Astrocyte (in vitro differentiated cells and primary cell): ENCODE measurements at places on chromosomes 2 and 18.

GRCh38 chr2:176492583-176492982, 223.3 kb downstream of the MTX2 start:
- peaks cover 32% of the 10 kb centered on the region for H3K4me1 ChIP-seq
- no peak overlapping the region for H3K27ac ChIP-seq
- no peaks in the 10 kb centered on the region for H3K27me3 ChIP-seq
- DNase-seq, result no peak
- no peak overlapping the region for H3K4me3 ChIP-seq

- H3K27ac ChIP-seq, result peak overlapping the region; percentile 61
- no peak overlapping the region for H3K4me3 ChIP-seq
- H3K36me3 ChIP-seq, result peaks cover 31% of the 10 kb centered on the region
- H3K27me3 ChIP-seq, result no peaks in the 10 kb centered on the region
- peaks cover 17% of the 10 kb centered on the region for H3K4me1 ChIP-seq
- no peak for DNase-seq
These were observed 36.9 kb downstream of the FAM168B start for GRCh38 chr2:131056204-131056931.

- H3K27me3 ChIP-seq, result no peaks in the 10 kb centered on the region
- DNase-seq, result no peak
- no peaks in the 10 kb centered on the region for H3K4me1 ChIP-seq
- no peak overlapping the region for H3K4me3 ChIP-seq
These were observed 228.3 kb downstream of the ZNF521 start for GRCh38 chr18:25123438-25124232.

GRCh38 chr2:3470856-3471737, 48.2 kb downstream of the ADI1 start:
- DNase-seq, result peak; percentile 29
- peaks cover 27% of the 10 kb centered on the region for H3K4me1 ChIP-seq
- H3K4me3 ChIP-seq, result peak overlapping the region; percentile 24
- no peaks in the 10 kb centered on the region for H3K27me3 ChIP-seq

DNA sequence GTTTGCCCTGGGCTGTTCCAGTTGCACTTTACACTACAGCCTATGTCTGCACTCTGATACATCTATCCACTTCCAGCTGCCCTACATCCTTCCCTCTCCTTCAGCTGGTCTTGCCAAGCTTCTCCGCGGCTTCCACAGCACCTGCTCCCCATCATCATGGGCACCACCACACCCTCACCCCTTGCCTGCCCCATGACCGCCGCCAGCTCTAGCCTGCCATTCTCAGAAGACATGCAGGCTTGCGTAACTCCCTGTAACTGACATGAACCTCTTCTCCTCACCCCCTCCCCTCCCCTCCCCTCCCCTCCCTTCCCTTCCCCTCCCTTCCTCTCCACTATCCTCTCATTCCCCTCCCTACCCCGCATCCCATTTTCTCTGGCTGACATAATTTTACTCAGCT, 46.0 kb downstream of the PAX8 start:
- no peaks in the 10 kb centered on the region for H3K27me3 ChIP-seq
- H3K27ac ChIP-seq, result no peak overlapping the region
- no peak for DNase-seq

DNA sequence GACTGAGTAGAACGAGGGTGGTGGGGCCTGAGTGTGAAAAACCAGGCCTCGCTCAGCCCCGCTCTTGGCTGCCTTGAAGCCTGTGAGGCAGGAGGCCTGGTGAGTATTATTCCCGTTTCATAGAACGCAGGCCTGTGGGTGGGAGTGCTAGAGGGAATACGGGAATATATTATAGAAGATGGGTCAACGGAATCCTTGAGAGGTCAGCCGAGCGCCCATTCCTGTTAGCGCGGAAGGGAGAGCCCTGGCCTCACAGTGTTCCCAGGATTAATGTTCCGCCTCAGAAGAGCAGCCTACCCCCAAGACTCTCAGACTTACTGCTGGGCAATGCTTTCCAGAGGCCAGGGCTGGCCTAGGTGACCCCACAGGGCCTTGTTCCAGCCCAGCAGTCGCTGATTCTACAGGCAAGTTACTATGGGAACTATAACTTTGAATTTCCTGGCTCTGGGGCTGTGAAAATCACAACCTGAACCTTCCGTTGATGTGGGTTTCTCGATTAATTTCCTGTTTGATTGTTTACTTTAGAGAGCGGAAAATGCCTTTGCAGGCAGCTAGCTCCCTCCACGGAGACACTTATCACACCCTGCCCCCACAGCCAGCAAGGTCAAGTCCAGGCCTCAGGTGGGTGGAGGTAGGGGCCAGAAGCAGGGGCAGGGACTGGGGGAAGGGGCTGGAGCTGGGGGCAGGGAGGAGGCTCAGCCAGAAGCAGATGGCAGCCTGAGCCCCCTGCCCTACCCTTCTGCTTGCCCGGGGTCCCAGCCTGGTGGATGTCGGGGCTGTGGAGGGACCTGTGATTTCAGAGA, 108.3 kb downstream of the SMAD7 start:
- DNase-seq, result no peak
- no peaks in the 10 kb centered on the region for H3K36me3 ChIP-seq
- H3K4me1 ChIP-seq, result peaks cover 45% of the 10 kb centered on the region
- no peak overlapping the region for H3K4me3 ChIP-seq
- no peaks in the 10 kb centered on the region for H3K27me3 ChIP-seq

DNA sequence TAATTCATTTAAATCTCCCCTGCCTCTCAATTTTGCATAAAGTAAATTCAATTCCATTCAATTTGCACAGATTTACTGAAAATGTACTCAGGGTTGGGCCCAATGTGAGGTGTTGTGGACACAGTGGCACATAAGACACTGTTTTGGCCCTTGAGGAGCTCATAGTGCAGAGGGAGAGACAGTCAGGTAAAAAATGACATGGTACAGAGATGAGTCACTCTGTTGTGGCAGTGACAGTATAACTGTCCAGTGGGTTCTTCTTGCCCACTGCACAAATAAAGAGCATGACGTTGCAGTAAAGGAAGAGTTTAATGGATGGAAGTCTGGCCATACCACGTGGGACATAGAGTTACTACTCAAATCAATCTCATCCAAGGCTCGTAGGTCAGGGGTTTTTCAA, 400.3 kb upstream of the TRIB2 start:
- no peak overlapping the region for H3K27ac ChIP-seq
- no peaks in the 10 kb centered on the region for H3K36me3 ChIP-seq
- H3K4me1 ChIP-seq, result peaks cover 46% of the 10 kb centered on the region
- H3K4me3 ChIP-seq, result no peak overlapping the region
- DNase-seq, result no peak

DNA sequence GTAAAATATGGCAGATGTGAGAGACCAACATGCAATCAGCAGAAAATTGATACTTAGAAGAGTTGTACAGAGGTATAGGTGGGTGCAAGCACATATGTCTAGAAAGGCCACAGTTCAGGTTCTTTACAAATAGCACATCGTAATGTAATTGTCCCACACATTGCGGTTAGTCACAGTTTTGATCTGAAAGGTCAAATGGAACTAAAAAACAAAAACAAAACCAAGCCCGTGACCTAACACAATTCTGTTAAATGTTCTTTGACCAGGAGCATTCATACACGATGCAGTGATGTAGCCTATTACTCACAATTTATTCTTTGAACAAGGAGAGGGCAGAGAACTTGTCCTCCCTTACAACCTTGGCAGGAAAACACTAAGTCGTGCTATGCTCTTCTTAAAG, 108.9 kb upstream of the MAP4K3 start:
- H3K4me3 ChIP-seq, result no peak overlapping the region
- no peak overlapping the region for H3K27ac ChIP-seq
- no peak for DNase-seq
- H3K36me3 ChIP-seq, result no peaks in the 10 kb centered on the region

DNA sequence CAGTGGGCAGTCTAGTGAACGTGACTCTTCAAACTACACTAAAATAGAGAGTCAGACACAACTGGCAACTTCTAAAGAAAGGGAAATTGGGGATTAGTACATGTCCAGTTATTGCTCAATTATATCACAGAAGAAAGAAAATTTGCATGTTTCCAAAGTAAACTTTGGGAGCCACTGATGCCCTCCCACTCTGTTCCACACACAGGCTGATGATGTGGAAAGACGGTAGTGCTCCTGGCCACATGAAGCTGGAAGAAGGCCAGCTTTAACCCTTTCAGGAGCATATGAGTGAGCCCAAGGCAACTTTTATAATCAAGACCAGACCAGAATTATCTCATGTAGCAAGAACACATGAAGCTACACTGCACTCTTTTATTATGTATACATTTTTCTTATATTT, 141.0 kb downstream of the NR4A2 start:
- no peak overlapping the region for H3K4me3 ChIP-seq
- H3K27me3 ChIP-seq, result no peaks in the 10 kb centered on the region
- DNase-seq, result peak; percentile 1
- H3K36me3 ChIP-seq, result no peaks in the 10 kb centered on the region

DNA sequence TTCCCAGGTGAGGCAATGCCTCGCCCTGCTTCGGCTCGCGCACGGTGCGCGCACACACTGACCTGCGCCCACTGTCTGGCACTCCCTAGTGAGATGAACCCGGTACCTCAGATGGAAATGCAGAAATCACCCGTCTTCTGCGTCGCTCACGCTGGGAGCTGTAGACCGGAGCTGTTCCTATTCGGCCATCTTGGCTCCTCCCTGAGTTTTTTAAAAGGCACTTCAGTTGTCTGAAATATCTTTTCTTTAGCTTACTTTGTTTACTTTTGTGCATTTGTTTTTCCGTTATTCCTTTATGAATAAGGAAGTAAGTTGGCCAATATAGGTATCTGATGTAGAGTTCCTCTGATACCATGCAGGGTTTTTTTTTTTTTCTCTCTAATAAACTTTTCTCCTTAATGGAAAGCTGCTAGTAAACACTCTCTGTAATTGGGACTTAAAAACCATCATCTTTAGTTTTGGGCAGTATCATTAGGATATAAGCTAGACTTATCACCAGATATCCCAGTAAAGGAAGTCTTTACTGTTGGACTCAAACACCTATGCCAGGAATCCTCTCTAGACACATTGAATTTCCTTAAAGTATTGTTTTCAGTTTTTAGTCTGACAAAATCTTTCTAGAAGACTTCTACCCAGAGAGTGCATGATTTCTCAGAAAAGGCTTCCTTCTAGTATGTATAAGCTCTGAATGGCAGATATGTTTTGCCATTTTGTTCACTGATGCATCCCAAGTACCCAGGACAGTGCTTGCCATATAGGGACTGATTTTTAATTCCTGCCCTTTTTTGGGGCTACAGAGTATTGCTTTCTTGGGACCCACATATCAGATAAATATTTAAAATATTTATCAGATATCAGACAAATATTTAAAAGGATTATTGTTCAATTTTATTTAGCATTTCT, 35.8 kb upstream of the DYSF start:
- peaks cover 3% of the 10 kb centered on the region for H3K36me3 ChIP-seq
- no peaks in the 10 kb centered on the region for H3K4me1 ChIP-seq
- no peak overlapping the region for H3K27ac ChIP-seq

GRCh38 chr2:31896293-31896692, 114.5 kb downstream of the MEMO1 start:
- H3K4me3 ChIP-seq, result no peak overlapping the region
- no peak for DNase-seq
- H3K27me3 ChIP-seq, result no peaks in the 10 kb centered on the region

DNA sequence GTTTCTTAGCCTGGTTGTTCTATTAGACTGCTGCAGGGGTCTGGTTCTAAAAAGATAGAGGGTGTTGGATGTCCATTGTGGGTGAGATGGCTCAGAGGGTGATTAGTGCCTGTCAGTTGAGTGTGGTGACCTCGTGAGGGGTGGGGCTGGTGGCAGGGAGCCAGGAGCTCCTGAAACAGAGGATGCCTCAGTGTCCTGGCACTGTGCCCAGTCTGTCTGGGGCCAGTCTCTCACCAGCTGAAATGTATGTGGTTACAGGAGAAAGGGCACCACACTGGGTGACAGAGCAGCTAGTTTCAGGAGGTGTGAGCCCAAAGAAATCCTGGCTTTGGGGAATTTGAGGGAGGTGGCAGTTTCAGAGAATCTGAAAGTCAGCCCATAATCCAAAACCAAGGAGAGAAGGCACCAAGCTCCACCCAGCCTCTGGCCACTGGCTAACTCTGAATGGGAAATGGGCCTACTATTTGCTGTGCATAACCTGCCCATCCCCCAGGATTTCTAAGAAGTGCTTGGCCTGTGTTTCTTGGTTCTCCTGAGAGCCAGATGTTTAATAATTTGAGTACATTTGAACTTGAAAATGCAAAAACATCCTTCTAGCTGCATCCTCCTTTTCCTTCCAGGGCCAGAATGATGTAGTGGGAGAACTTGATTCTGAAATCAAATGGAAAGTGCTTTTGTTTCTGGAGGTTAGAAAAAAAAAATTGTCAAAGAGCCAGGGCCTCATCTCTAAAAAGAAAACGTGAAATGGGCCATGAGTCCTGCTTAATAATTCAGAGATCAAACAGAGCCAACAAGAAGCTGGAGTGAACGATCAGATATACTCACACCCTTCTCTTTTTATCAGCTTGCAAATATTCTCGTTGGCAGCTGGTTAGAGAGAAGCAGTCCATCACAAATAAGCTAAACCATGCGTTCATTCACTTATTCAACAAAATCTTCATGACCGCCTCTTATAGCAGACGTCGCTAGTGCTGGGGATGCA, 92.3 kb downstream of the B3GNT2 start:
- no peaks in the 10 kb centered on the region for H3K36me3 ChIP-seq
- DNase-seq, result no peak
- H3K4me1 ChIP-seq, result peaks cover 4% of the 10 kb centered on the region
- H3K4me3 ChIP-seq, result no peak overlapping the region
- no peak overlapping the region for H3K27ac ChIP-seq

GRCh38 chr18:27214831-27215230, 29.7 kb upstream of the CHST9 start:
- no peaks in the 10 kb centered on the region for H3K36me3 ChIP-seq
- no peaks in the 10 kb centered on the region for H3K4me1 ChIP-seq
- H3K27me3 ChIP-seq, result no peaks in the 10 kb centered on the region
- no peak overlapping the region for H3K4me3 ChIP-seq

DNA sequence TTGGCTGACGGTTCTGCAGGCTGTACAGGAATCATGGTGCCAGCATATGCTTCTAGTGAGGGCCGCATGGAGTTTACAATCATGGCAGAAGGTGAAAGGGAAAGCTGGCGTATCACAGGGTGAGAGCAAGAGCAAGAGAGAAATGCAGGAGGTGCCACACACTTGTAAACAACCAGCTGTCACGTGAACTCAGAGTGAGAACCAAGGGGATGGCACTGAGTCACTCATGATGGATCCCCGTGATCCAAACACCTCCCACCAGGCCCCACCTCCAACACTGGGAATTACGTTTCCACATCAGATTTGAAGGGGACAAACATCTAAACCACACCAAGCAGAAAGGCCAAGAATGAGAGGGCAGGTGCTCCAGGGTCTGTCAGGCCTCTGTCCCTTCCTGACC, 185.0 kb upstream of the PID1 start:
- no peaks in the 10 kb centered on the region for H3K36me3 ChIP-seq
- peaks cover 19% of the 10 kb centered on the region for H3K4me1 ChIP-seq
- no peak for DNase-seq
- no peak overlapping the region for H3K4me3 ChIP-seq
- no peaks in the 10 kb centered on the region for H3K27me3 ChIP-seq

DNA sequence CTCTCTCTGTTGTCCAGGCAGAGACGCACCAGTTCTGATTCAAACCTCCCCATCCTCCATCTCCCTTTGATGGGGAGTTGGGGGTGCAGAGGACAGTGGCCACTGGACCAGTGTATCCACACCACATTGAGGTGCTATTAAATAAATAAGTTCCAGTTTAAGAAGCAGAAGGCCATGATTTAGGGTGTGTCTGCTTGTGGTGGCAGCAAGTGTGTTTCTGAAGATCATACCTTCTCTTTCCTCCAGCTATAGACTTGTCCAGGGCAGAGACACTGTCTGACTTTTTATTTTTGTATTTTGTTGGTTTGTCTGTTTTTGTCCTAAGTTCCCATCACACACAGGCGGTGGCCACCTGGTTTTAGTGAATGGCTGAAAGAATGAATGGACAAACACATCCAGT, 16.5 kb upstream of the INO80C start:
- H3K36me3 ChIP-seq, result no peaks in the 10 kb centered on the region
- H3K27ac ChIP-seq, result peak overlapping the region; percentile 84
- no peak overlapping the region for H3K4me3 ChIP-seq
- DNase-seq, result no peak
- no peaks in the 10 kb centered on the region for H3K27me3 ChIP-seq
